ENCODE measurements at places on chromosomes 11 and 22. TPM values are rescaled to one million over a fixed set of nuclear protein-coding genes. Genes with fewer than 3 reads are reported as not detected.
A peak's percentile ranks its signal among the peaks of the same experiment; 100 is the strongest.

DNA sequence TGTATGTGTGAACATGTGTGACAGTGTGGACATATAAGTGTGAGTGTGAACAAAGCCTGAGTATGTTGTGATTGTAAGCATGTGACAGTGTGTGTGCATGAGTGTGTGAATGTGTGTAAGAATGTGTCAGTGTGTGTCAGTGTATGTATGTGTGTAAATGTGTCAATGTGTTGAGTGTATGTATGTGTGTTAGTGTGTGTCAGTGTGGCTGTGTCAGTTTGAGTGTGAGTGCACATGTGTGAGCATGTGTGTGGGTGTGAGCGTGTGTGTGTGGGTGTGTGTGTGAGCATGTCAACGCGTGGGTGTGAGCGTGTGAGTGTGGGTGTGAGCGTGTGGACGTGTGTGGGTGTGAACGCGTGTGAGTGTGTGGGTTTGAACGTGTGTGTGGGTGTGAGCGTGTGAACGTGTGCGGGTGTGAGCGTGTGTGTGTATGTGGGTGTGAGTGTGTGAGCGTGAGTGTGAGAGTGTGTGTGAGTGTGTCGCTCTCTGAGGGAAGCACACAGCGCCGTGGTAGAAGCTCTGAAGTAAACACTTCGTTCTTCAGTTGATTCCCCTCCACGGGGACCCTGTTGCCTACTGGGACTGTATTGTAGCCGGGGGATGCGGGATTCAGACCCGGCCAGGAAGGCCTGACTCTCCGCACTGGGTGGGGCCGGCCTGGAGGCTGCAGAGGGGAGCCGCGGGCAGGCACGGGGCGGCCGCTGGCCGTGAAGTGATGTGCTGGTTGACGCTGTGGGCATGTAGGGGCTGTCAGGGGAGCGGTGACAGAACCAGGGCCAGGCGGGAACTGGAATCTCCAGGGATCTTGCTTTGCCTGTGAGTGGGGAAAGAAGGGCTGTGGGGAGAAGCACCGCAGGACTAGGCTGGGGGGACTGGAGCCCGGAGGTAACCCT lies 21.1 kb downstream of the RPS6KA4 start:
- no peak overlapping the region for H3K4me3 ChIP-seq
- no peaks in the 10 kb centered on the region for H3K36me3 ChIP-seq
- H3K27me3 ChIP-seq: peaks cover 4% of the 10 kb centered on the region
- no peak overlapping the region for H3K27ac ChIP-seq
- DNase-seq: no peak

Gene CAPN1
- 164 TPM for total RNA-seq

GRCh38 chr11:62542750-62543567 lies 3.6 kb downstream of the AHNAK start:
- H3K27ac ChIP-seq: peak overlapping the region; percentile 83
- peaks cover 9% of the 10 kb centered on the region for H3K27me3 ChIP-seq
- H3K4me1 ChIP-seq: peaks cover 52% of the 10 kb centered on the region
- H3K36me3 ChIP-seq: peaks cover 2% of the 10 kb centered on the region

Gene RFPL1
- total RNA-seq: not detected

DNA sequence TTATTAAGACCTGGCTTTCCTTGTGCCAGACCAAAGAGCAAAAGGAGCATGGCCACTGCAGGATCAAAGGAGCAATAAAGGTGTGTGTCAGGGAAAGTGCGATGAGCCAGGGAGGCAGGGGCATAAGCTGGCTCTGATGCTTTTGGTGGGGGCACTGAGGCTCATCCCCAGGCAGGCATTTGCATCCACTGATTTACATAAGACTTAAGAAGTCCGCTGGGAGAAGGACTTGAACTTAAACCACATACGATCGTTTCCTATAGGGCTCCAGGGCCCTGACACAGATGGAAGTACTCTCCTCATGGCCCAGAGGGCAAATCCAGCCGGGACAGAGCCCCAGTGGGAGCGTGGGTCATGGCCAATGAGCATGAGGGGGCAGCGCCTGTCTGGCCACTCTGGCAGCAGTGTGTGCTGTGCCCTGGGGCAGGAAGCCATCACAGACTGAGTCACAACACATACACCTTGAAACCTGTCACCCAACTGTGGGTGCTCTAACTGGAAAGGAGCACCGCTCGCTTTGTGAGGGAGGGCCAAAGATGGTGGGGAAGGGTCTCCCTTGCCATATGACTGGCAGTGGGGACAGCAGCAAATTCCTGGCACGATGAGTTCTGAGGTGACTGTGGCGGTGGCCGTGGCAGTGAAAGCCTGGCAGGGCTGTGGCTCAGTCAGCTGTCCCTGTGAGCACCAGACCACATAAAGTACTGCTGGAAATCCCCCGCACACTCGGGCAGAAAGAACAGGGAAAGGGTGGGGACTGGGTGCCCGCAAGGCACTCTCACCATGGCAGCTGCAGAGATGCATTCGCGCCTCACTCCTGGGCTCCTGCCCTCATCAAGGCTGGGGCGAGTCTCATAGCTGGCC lies 79.4 kb upstream of the LMO1 start:
- no peak for DNase-seq
- H3K27me3 ChIP-seq: peaks cover 19% of the 10 kb centered on the region
- H3K27ac ChIP-seq: no peak overlapping the region
- H3K4me1 ChIP-seq: peaks cover 2% of the 10 kb centered on the region

DNA sequence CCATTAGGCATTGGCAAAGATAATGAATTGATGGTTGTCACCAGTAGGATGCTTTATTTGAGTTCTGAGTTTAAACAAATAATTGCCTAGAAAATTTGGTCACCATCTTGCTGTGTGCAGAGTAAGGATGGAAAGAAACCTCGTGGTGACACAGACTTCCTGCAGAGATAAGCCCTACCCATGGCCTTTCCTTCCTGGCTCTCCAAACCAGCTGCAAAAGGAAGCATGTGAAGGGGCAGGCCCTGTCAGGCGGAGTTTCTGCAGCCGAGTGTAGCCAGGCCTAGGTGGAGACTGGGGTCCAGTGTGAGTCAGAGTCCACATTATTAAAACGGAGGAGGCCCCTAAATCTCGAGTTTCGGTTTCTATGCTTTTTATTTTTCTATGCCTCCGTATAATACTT lies 83.1 kb upstream of the ADSL start:
- H3K4me1 ChIP-seq: peaks cover 40% of the 10 kb centered on the region
- H3K36me3 ChIP-seq: peaks cover 65% of the 10 kb centered on the region
- no peak for DNase-seq
- H3K27me3 ChIP-seq: no peaks in the 10 kb centered on the region
- no peak overlapping the region for H3K27ac ChIP-seq
